ENCODE measurements at places on chromosomes 1 and 21.

- DNase-seq = peak; percentile 6
Observed at GRCh38 chr1:193753038-193753756, 566.8 kb upstream of the B3GALT2 start.

DNA sequence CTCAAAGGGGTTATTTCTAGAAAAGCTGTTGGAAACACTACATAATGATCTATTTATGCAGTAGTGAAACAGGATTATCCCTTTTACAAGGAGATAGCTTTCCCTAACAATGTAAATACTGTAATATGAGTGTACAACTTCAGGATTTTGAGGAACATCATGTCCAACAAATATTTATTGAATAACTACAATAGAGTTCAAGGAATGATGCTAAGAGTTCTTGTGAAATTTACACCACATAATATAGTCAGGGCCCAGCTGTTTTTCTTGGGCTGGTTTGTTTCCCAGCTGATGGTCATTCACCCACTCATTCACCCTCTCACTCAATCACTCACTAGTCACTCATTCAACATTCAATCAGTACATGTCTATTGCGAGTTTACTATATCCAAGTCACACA is 12.3 kb upstream of the LYPLAL1 start:
- no peak for DNase-seq

DNA sequence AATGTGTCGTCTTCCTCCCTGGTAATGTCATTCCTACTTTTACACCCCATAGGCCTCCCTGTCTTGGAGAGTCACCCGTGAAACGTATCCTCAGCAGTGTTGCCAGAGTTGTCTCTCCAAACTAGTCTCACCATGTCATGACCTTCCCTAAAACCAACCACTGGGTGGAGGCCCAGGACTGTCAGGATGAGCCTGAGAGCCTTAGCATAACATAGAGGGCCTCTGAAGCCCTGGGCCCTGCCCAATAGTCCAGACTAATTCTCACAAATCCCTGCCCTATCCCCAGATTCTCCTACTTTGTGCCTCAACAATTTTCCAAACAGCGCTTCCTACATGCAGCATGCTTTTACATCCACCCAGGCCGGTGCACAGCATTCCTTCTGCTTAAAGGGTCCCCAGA is 29.3 kb upstream of the HSD3B1 start:
- DNase-seq = no peak

GRCh38 chr21:38741092-38741949 is 64.4 kb upstream of the ETS2 start:
- DNase-seq = no peak

DNA sequence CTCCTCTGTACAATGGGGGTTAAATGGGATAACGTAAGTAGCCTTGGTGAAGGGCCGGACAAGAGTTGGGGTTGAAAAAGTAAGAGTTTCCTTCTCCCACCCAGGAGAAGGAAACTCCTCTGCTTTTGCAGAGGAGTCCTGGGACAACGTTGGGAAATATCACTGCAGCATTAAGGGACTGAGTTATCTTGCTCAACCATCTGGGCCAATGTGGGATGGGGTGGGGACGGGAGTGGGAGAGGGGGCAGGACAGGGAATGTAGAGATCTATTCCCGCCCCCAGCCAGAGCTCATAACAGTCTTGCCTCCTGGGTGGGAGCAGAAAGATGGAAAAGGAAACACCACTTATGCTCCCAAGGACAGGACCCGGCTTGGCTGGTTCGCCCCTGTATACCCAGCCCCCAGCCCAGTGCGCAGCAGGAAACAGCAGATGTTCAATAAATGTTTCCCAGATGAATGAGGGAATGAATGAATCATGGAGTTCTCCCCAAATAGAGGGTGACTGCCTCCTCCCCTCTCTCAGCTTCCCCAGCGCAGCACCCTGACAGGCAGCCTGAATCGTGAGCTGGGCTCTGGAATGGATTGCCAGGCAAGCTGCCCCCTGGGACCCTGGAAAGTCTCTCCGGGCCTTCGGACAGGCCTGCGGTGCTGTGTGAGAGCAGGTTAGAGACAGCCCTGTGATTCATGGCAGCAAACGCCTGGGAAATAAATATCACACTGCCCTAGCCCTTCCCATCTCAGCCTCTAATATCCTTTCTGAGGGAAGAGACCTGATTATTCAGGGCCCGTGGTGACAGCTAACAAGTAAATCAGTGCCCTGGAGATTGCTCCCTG is 24.8 kb downstream of the FBXO2 start:
- no peak for DNase-seq

- DNase-seq = peak; percentile 89
Observed at GRCh38 chr1:110962892-110963690, 631 bp downstream of the LRIF1 start.

GRCh38 chr21:29217818-29218291 is 80.9 kb upstream of the BACH1 start:
- peak; percentile 98 for DNase-seq

- DNase-seq = peak; percentile 76
Observed at GRCh38 chr1:159071970-159072582, 4.5 kb downstream of the AIM2 start.

- DNase-seq = no peak
Observed at GRCh38 chr1:93301131-93301530, 44.6 kb upstream of the DR1 start.

- DNase-seq = no peak
Observed at GRCh38 chr1:151947140-151947539, 37.8 kb upstream of the THEM4 start.

- DNase-seq = no peak
Observed at GRCh38 chr1:245606157-245606725, 451.5 kb downstream of the KIF26B start.

GRCh38 chr21:37395961-37396360 is 29.4 kb downstream of the DYRK1A start:
- DNase-seq = no peak

DNA sequence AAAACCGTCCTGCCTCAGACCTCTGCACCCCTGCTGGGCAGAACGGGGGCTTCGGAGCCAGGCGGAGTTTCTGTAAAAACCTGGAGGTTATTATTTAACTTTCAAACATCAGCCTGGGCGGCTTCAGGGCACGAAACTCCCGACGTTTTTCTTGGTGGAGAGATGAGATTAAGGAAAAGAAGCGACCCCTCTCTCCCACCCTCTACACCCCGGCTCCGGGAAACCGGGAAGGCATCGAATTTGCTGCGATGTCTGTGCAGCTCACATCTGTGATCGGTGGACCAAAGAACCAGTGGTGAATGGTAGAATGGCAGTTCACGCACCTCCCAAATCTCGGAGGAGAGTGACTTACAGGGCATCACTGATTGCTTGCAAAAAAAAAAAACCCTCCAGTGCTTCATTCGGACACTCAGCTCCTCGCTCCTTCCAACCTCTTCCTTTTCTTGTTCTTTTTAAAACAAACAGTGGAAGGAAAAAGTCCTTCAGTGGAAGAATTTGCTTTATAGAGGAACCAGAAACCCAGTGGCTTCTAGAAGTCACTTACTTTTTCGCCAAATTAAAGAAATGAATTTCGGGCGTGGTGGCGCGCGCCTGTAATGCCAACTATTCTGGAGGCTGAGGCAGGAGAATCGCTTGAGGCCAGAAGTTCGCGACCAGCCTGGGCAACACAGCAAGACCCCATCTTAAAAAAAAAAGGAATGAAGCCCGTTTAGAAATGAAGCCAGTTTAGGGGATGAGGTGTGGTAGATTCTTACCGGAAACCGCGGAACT is 884 bp downstream of the PHACTR4 start:
- DNase-seq = peak; percentile 49

- no peak for DNase-seq
Observed at GRCh38 chr1:203656796-203657747, 30.4 kb downstream of the ATP2B4 start.

- no peak for DNase-seq
Observed at GRCh38 chr1:43602990-43603389, 47.0 kb upstream of the KDM4A start.

DNA sequence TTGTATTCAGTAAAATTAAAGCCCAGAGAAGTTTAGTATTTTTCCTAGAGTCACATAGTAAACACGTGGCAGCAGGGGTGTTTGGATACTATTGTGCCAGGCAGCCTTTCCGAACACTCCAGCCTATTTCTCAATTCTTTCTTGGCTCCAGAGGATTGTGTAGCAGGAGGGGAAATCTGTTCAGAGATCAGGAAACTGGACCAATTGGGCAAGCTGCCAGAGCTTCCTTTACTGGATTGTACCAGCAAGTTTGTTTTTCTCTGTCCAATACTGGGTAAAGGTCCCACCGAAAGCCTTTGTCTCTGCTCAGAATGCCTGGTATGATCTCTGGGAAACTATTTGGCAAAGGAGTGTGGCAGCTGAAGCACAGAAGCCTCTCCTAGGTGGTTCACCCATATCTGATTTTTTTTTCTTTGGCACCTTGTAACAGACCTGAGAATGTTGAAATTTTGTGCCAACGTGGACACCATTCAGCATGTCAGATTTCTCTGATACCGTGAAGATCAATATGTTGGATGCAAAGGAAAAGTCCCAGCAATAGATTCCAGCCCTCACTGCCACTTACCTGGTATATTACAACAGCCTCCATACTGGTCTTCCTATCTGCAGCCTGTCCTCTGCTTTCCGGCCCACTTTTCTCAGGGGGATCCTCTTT is 126.2 kb downstream of the FGGY start:
- peak; percentile 39 for DNase-seq

GRCh38 chr1:168400139-168400538 is 119.5 kb downstream of the TBX19 start:
- no peak for DNase-seq

GRCh38 chr1:210237479-210237878 is 4.9 kb downstream of the SERTAD4 start:
- no peak for DNase-seq

- no peak for DNase-seq
Observed at GRCh38 chr1:173208146-173208545, 1.0 kb upstream of the TNFSF4 start.

DNA sequence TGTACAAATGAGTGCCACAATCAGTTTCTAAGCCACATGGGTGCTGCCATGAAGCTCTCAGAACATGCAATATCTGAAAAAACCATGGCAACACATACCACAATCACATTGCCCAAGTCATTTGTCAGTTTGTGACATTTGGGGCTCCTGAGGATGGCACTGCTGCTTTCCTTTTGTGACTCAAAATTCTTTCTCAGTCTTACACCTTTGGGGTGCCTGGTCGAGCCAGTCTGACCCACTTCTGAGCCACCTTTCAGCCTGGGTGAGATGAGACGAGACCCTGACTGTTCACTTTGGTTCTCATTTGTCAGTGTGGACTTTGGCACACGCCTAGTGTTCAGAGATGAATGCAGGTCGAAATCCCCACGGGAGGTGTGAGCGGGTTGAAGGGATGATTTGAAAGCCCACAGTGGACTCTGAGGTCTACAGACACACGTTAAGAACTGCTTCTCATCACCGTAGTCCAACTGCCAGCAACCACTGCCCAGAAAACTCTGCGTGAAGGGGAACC is 8.0 kb downstream of the BATF3 start:
- DNase-seq = no peak

GRCh38 chr1:156641761-156642264 is at the start of gene BCAN:
TSS of gene BCAN (plus strand) at chr1:156642117. CDS start at chr1:156646055, 3,938 bp downstream.
- peak; percentile 26 for DNase-seq

DNA sequence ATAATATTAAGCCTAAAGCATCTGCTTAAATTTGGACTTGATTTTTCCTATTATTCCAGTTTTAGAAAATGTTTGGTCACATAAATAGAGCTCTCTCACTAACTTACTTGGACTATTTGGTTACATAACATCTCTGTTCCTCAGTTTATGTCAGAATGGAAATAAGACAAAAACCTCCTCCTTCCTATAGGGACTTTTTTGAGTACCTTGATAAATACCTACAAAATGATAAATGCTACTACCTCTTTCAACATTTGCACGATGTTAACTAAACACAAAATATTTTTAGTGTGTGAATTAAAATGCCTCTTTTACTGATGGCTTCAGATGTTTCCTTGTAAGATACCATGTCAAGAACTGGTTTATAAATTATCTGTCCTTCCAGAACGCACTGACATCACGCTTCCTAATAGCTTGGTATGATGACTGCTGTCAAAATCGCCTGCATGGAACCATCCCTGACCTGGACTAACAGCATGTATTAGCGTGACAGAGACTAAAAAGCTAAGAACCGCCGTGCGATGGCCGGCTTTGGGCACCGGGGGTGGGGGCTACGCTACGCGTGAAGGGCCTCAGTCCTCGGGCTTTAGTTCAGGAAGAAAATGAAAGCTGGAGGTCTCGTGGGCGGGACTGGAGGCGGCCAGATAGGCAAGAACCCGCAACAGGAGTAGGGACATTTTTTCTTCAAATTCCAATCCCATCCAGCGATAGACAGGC is 133.2 kb upstream of the BARHL2 start:
- DNase-seq = peak; percentile 11

DNA sequence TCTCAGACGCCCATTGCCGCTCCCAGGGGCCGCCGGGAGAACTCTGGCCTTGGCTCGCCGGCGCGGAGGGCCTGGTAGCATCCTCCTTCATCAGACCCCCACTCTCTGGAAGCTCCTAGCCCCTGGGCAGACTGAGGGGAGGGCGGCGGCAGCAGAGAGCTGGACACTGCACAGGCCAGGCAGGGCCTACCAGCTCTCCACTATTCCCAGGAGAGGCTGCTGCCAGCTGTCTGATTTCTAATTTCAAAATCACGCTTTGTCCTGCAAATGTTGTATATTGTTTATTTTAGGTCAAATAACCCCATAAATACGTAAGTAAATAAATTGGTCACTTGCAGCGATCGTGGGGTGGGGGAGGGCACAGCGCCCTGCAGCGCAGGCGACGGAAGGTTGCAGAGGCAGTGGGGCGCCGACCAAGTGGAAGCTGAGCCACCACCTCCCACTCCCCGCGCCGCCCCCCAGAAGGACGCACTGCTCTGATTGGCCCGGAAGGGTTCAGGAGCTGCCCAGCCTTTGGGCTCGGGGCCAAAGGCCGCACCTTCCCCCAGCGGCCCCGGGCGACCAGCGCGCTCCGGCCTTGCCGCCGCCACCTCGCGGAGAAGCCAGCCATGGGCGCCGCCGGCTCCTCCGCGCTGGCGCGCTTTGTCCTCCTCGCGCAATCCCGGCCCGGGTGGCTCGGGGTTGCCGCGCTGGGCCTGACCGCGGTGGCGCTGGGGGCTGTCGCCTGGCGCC is at the start of gene MTARC1:
MTARC1 (plus strand) TSS at position 577 of the 732 bp plus-strand sequence; CDS start at position 609, 32 bp downstream.
- peak; percentile 31 for DNase-seq
